ENCODE measurements at places on chromosomes 16 and 17.

DNA sequence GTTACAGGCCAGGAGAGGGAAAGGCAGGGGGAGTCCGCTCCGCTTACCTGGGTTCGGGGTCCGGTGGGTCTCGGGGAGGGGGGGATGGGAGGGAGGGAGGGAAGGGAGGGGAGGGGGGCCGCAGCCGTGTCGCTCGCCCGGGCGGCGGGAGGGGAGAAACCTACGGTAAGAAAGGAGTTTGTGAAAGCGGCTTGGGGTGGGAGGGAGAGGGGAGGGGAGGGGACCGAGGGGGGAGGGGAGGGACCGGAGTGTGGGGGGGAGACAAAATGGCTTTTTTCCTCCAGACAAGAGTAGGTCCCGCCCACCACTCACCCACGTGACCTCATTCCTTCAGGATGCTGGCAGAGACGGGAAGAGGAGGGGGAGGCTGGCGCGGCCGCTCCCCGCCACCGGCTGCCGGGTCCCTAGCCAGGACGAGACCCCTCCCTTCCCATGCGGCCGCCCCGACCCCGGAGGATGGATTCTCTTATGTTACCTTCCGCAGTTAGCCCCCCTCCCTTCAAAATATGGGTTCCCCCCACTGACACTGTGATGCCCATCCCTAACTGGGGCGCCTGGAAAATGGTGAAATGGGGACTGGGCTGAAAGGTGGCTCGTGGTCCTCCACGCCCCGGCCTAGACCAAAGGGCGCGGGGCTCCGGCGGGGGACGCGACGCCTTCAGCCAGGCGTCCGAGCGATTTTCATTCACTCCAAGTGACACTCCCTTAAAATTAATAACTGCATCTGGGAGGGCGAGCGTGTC is at the start of gene PCGF2:
TSS of gene PCGF2 (minus strand) at position 188 of the 743 bp plus-strand sequence. CDS start 7,934 bp downstream, outside the sequence.
- peak; percentile 68 for DNase-seq

GRCh38 chr16:69089091-69089910 is 16.2 kb upstream of the HAS3 start:
- no peak for DNase-seq

DNA sequence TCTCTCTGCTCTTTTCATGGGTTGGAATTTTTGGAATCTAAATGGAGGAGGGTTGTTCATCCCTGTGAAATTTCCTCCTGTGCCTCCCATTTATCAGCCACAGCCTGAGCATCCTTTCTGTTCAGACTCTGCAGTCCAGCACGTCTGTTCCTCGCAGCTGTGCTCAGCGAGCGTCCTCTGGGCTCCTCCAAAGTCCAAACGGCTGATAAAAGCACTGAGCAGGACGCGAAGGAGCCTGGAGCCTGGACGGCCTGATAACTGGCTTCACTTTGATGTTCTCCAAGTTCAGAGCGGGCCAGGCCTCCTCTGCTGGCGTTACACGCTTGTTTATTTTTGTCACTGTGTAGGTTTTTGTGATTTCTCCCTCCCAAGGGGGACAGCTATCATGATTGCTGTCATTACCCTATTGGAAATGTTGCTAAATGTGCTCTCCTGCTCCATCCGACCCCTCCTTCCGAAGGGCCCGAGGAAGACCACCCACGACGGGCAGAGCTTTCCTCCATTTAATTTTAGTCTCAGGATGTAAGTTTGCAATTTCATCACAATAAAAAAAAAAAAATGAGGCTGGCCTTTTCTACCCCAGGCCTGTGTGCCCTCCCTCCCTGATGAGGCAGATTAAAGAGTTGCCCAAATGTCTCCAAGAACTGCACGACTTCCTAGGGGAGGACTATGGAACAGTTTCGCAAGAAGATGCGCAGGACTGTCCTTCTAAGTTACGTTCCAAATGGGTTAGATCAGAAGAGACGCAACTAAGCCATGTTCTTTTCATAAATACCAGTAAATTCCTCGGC is 290.5 kb upstream of the FOXF1 start:
- DNase-seq, result no peak

DNA sequence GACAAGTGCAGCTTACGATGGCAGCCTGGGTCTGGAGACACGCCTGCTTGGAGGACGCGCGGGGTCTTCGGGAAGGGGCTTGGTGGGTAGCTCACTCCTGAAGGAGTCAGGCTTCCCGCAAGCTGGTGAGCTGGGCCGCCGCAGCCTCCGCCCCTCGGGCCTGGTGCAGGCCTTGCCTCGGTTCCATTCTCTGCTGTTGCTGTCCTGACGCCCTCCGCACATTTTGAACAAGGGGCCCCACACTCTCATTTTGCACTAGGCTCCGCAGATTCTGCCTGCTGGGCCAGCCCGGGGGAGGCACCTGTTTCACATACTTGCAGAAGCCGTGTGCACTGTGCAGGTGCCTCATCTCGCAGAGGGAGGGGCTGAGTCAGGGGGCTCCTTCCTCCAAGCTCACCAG is 31.9 kb upstream of the CBX4 start:
- no peak for DNase-seq

DNA sequence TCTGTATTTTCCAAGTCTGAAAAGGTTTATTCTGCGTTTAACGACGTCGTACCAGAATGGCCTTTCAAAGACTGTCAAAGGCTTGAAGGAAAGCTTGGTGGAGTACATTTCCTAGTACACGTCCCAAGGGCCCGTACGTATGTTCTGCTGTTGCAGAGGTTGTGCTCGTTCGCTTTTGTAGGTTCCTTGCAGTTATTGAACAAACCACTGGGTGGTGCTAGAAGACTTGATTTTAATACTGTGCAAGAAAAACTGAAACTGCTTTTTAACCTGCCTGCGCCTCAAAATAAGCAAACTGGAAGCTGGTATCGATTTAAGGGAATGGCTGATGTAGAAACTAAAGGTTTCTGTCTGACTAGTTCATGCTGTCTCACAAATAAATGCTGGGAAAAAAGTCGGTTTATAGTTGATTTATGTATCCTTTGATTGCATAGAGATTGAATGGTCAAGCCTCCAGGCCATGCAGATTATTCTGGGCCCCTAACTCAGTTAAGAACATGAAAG is 54.6 kb downstream of the USP10 start:
- DNase-seq, result peak; percentile 68

GRCh38 chr17:41176744-41177387 is 1.2 kb downstream of the KRTAP4-2 start:
- no peak for DNase-seq

DNA sequence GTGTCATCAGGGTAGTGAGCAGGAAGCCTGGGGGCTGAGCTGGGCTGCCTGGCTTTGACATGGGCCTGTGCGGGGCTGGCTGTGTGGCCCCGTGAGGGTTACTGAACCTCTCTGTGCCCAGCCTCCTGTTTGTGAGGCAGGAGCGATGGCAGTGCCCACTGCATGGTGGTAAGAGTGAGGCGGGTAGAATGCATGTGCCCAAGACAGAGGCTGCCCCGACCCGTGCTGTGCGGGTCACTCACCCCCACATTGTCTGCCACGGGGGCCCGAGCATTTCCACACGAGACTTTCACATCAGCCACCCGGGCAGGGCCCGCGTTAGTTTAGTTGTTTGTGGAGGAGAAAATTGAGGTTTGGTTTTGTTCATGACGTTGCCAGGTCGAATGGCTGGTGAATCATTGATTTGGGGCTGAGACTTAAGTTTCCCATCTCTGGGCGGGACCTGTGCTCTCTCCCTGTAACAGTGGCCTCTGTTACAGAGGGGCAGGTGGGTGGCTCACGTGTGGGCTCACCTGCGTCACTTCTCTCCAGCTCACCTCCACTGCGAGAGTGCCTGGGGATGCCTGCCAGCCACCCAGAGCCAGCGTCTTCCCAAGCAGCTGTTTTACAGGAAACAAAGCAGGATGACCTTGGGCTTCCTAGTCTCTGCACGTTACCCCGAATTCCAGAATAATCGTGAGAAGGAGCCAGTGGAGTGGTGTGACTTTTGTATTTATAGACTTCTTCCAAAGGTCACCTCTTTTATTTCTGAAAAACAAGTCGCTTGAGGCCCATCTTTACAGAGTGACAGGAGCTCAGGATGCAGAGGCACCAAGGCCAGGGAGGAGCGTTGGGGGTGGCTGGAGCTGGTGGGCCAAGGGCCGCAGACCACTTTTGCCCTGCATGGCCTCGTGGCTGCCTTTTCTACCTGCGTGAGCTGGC is 150.6 kb downstream of the RPTOR start:
- DNase-seq, result no peak

DNA sequence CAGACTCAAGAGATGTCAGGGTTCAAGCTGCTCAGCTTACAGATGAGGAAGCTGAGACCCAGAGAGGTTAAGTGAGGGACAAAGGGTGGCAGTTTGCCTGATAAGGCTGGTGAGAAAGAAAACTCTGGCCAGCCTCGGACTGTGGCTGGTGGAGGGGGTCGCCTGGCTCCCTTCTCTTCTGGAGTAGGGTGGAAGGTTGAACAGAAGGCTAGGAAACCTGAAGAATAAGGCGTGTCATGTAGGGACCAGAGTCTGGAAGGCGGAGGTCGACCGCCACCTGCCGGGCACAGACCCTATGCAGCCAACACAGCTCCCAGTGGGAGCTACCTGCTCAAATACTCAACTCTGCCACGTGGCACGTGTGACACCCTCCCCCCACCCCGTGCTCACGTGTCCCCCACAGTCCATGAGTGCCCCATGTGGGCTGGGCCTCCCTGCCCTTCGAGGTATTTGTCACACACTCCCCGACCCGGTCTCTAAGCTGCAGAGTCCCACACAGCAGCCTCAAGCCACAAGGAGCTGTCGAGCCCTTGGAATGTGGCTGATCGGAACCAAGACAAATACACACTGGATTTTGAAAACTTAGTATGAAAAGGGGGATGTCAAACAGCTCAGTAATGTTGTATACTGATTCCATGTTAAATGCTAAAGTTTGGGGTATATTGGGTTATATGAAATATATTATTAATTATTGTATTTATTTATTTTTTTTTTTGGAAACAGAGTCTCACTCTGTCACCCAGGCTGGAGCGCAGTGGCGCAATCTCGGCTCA is 11.8 kb downstream of the HID1 start:
- DNase-seq, result peak; percentile 59

- DNase-seq, result no peak
Measured at GRCh38 chr16:29806099-29806579, at the start of gene MAZ. Gene MAZ, plus strand, starts transcription at chr16:29806529. Its CDS starts 173 bp downstream, at chr16:29806702.

GRCh38 chr17:1496869-1497268 is 4.4 kb upstream of the MYO1C start:
- DNase-seq, result no peak

GRCh38 chr17:4161192-4161966 is 18.4 kb downstream of the CYB5D2 start:
- DNase-seq, result no peak

- DNase-seq, result no peak
Measured at GRCh38 chr17:17398943-17399926, 77.6 kb upstream of the MED9 start.

DNA sequence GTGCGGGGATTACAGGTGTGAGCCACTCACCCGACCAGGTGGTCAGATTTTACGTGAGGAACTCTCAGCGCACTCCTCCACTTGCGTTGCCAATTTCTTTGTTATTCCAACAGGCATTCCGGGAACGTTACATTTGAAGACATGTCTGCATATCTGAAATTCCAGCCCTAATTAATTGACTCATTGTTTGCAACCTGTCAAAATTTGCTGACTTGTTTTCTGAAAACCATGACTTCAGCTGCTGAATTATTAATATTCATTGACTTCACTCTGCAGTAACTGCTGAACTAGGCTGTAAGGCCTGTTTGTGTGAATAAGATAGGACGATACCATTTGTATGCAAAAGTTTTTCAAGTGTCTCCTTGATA is 16.6 kb downstream of the G6PC1 start:
- no peak for DNase-seq

DNA sequence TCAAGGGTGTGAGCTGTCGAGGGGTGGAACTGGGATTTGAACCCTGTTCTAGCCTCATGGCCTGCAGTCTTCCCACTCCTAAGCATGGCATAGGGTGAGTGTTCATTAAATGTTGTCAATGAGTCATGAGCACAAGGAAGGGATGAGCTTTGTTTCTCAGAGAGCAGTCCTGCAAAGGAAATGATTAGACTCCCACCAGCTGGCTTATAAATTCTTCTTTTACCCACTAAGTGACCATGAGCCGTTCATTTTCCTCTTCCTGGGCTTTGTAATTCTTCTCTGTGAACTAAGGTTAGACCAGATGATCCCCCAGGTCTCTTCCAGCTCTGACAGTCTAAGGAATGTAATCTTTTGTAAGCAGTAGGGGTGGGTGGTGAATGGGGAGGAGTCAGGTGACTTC is 47.9 kb upstream of the HNF1B start:
- no peak for DNase-seq

DNA sequence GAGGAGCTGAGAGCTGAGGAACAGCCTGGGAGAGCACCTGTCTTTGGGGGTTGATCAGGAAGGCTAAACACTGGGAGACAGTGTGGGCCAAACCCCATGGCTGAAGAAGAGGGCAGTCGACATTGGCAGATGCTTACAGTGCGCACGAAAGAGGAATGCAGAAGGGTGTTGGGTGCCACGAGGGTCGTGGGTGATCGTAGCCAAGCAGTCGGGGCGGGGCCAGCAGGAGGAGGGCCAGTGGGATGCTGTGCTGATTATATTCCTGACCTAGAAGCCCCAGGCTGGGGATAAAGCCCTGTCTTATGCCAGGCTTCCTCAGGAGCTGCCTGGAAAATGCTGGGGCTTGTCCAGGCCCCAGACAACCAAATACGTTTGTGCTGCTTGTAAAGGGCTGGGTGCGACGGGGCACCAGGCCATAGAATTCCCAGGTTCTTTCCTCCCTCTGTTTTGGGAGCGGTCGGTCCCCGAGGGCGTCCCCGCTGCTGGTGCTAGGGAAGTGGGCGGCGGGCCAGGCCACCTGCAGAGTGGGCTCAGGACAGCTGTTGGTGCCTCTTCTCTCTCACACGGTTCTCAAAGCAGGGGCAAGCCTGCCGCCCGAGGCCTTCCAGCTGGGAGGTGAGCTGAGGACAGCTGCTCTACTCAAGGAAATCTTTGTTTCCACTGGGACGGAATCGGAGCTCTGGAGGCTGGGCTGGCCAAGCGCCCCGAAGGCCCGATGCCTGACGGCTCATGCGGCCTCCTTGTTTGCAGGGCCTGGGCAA is 10.0 kb downstream of the C1QTNF1 start:
- no peak for DNase-seq

DNA sequence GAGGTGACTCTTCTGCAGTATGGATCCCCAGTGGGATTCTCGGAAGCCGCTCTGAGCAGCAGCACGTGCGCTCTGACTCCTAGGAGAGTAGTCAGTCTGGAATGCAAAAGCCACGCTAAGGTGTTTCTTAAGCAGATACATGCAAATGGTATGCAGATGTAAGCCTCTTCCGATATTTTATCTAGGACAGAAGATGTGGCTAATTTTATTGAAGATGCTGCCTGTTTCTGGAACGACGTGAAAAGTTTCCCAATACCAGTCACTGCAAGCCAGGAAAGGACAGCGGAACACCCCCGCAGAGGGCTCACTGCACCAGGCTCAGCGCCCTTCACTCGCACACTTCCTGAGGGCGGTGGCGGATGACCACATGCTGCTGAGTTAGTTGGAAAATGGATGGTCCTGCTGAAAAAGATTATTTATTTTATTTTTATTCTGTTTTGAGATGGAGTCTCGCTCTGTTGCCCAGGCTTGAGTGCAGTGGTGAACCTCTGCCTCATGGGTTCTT is 10.1 kb downstream of the FADS6 start:
- DNase-seq, result no peak

All from liver (tissue), 10 donors.